ENCODE measurements at places on chromosomes 11 and 22.
A peak's percentile ranks its signal among the peaks of the same experiment; 100 is the strongest.

DNA sequence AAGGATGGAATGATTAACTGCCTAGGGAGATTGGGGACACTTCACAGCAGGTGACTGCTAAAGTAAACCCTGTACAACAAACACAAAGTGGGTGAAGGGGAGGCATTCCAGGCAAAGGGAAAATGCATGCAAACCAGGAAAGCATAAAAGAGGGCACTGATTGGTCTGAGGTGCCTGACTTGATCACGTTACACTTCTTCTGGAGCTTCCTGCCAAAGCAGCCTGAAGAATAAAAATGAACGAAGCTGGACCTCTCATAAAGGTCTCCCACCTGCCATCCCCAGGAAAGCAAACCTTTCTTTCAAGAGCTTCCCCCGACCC is 46.7 kb upstream of the SCUBE2 start:
- peak; percentile 75 for DNase-seq

DNA sequence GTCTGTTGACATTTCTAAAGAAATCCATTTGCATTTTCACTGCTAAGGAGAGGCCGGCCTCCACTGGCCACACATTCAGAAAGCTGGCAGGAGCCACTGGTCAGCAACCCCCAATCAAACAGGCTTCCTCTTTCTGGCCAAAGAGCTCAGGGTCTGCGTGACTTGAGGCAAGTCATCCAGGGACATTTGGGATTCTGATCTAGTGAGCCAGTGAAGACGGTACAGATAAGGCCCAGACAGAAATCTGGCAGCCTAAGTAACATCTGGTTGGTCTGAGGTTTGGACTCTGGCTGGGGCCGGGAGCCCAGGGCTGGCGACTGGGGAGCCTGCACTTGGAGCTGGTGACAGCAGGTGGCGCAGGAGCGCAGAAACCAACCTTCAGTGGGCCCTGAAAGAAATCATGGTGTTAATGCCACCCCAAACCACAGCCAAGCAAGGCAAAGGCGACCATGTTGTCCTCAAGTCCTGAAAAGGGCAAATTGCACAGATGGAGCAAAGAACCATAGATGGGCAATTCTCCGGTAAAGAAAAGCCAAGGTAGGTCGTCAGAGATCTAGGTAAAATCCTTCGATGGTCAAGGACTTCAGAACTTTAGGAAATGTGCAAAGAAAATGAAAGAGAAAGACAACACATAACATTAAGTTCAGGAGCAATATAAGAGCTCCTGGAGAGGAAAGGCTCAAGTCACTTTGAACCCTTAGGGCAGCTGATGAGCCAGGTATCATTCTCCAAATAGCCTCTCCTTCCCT is 99.4 kb upstream of the BLID start:
- peak; percentile 76 for DNase-seq

DNA sequence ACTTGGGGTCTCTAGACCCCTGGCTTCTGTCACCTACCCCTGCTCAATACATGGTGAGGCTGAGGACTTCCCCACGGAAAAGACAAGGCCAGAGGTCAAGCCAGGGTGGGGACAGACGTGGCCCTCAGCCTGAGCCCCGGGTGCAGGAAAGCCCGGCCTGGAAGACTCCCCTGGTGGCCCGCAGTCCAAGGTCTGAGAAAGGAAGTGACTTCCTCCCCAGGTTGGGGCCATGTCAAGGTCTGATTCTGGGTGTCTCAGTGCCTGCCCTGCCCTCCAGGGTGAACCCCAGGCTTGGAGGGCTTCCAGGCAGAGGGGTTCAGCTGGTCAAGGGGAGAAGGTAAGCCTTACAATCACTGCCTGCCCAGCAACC is 3.9 kb downstream of the CTSD start:
- no peak for DNase-seq

DNA sequence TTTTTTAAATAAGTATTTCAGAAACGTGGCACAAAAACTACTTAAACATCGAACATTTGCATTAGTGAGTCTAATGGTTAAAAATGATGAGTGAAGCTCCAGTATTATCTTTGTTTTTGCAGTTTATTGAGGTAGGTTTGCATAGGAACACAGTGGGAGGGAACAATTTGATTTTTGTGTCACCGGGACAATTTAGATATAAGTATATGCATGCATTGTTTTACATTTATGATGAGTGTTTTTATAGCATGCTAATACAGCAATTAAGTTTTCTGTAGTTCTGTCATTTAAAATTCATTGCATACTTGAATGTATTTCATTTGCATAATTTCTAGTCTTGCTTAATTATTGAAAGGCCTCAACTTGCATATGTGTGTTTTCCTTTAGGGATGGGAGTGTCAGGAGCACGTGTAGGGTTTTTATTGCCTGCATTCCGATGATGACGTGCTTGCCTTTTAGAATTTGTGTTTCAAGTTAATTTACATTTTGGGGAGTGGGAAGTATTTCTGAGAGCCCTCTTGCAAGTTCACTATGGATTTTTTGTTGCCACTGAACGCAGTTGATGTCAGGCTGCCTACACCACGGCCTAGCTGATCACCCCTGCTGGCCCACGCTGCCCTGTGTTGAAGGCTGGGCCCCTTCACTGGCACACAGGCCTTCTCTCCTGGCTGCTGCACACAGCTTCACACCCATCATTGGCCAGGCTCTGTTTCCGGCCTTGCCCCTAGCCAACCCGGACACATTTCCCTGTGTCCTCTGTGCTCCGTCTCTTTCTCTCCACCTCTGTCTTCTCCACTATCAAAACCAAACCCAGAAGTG is 120.9 kb downstream of the TBC1D22A start:
- no peak for DNase-seq

GRCh38 chr11:61609000-61609979 is 28.4 kb upstream of the SYT7 start:
- no peak for DNase-seq

GRCh38 chr11:44307340-44308099 is 2.4 kb downstream of the ALX4 start:
- DNase-seq: no peak

GRCh38 chr11:101863361-101863760 is 51.4 kb upstream of the CEP126 start:
- no peak for DNase-seq

GRCh38 chr22:29621761-29622526 is 18.5 kb downstream of the NF2 start:
- DNase-seq: no peak

- no peak for DNase-seq
Measured at GRCh38 chr11:106961518-106961917, 56.8 kb downstream of the GUCY1A2 start.

- no peak for DNase-seq
Measured at GRCh38 chr11:117910525-117910924, 18.7 kb downstream of the TMPRSS13 start.

DNA sequence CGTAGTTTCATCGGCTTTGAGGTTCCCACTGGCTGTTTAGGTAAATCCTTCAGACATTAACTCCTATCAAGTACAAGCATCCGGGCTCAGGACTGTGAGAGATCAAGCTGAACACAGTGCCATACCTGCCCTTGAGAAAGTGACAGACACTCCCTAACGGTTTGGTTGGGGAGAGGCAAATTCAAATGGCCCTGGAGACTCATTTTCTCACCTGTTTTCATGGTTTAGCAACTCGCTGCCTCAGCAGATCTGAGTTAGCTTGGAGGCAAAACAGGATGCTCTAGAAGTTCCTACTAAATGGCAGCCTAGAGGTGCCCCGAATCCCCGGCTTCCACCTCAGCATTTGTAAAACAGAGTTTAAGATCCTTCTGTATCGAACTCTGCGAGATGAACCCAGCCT is 3.6 kb upstream of the FBXO3 start:
- no peak for DNase-seq

DNA sequence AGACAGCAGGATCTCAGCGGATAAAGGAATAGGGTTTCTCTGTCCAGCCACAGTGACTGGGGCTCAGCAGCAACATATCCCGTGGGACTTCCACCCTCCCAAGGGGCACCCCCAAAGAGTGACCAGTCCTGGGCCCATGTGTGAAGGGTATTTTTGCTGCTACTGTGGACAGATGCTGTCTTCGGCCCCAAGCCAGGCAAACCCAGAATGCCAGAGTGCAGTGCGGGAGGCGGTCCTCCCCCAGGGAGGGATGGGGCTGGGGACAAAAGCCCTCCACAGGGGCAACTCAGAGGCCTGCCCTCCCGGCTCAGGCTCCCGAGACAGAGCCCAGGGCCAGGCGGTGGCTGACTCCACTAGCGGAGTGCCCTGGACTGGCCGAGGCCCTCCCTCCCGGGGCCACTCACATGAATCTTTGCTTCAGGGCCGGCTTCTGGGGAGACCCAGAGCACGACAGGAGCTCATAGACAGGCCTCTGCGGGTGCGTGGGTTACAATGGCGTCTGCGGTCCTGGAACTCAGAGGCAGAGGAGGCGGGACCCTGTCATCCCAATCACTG is 34.7 kb upstream of the WNT7B start:
- DNase-seq: no peak

DNA sequence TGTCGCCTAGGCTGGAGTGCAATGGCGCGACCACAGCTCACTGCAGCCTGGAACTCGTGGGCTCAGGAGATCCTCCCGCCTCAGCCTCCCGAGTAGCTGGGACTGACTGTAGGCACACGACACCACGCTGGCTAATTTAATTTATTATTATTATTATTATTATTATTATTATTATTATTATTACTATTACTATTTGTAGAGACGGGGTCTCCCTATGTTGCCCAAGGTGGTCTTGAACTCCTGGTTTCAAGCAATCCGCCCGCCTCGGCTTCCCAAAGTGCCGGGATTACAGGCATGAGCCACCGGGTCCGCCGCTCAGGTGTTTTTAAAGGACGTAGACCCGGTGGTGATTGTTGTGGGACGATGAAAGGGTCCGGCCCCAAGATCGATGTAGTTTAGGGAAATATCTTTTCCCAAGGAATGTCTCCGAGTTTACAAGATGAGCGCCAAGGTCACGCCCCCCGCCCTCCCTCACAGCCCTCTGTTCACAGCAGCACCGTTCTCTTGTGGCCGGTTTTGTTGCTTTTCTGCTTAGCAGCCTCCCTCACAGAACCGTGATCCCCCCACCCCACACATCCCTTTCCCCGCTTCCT is 728 bp upstream of the POGLUT3 start:
- no peak for DNase-seq

- DNase-seq: no peak
Measured at GRCh38 chr22:39900306-39901227, at the start of gene GRAP2. GRAP2 (plus strand) TSS chr22:39901084; CDS start chr22:39947107, 46,023 bp downstream.

DNA sequence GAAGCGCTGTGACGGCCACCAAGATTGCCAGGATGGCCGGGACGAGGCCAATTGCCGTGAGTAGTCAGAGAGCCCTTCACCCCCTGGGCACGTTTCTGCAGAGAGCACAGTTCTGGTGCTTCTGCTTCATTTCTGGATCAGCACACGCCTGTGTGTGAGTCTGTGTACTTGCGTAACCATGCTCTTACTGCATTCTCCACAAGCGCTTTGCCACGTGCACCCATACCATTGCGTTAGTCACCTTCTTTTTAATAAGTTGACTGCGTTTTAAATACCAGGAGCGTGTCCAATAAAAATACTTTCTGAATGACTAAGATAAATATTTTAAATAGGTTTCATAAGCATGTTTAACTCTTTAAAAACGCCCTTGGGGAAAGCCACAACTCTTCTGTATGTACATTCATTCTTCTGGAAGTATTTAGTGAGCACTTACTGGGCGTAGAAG is 143.0 kb upstream of the SORL1-AS1 start:
- no peak for DNase-seq

DNA sequence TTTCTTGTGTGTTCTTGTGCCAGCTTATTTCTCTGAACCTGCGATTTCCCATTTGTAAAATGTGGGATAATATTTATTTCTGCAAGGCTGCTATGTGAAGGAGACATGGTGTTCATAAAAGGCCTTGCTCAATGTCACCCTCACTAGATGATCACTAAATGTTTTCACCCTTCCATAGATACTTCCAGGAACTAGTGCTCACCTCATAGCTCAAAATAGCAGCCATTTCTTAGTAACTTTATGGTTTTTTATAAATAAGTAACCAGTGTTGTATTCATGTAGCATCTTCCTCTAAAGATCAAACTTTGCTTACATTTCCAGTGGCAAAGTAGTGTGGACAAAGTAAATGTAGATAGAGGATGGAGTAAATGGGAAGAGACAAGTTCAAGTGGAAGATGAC is 23.8 kb downstream of the SYTL2 start:
- no peak for DNase-seq

DNA sequence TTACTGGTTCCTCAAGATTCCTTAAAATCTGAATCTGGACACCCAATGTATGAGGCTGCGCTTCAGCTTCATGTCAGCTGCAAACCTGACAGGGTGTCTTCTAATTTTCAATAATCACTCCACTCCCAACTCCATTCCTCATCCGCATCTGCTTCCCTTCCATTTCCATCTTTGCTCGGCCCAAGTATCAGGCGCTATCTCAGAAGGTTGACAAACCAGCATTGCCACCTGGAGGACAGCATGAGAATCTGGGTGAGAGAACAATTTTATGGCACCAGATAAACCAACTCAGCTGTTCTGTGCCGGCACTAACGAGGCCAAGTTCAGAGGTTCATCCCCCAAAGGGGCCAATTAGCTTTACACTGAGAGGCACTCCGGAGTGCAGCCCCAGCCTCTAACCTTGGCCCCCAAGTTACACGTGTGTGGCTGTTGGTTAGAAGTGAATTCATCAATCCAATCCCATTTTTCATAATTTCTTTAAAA is 79.1 kb upstream of the LMO2 start:
- peak; percentile 54 for DNase-seq

DNA sequence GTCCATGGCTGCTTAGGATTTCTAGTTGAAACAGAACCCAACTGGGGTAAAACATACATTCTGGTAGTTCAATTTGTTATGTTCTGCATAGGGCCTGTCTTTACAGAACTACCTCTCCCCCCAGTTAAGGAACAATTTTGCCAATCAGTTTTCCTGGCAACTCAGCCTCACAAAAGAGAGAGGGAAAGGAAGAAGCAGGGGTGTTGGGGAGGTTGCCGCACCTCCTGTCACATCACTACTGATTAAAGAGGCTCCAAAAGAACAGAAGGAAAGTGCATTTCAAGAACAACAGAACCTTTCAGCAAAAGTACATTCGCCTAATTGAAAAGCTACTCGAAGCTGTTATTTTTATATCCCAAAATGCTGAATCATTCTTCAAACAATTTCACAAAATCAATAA is 217.6 kb downstream of the CADM1 start:
- no peak for DNase-seq

DNA sequence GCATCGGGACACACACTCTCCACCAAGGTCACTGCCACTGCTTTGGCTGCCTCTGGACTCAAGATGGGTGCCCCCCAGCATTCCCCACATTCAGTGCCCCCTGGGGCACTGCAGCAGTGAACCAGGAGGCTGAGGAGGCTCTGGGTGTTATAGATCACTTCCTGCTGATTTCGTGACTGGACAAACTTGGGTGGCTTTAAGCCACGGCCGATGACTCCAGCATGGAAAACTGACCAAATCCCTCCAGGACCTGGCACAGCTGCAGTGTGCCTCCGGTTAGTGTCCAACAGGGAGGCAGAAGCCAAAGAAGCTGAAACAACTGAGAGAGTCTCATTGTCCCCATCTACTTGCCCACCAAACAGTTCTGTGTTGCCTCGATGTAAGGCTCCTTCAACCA is 1.2 kb upstream of the GANAB start:
- no peak for DNase-seq

DNA sequence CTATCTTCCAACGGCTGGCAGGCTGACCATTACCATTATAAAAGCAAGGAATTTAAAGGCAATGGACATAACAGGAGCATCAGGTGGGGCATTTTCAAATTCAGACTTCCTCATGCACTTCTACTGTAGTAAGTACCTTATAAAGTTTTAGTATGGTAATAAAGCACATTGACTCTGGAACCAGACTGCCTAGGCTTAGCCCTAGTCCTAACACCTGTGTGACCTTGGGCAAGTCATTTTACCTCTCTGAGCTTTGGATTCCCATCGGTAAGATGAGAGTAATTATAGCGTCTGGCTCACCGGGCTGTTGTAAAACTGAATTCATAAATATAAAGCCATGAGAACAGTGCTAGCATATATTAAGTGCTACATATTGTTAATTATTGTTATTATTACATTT is 69.2 kb upstream of the OLFML1 start:
- DNase-seq: no peak

All from NCI-H1092 (cell line).